ENCODE measurements at places on chromosomes 16 and 17.

GRCh38 chr17:948284-948852, 31.2 kb downstream of the NXN start:
- no peak for DNase-seq

DNA sequence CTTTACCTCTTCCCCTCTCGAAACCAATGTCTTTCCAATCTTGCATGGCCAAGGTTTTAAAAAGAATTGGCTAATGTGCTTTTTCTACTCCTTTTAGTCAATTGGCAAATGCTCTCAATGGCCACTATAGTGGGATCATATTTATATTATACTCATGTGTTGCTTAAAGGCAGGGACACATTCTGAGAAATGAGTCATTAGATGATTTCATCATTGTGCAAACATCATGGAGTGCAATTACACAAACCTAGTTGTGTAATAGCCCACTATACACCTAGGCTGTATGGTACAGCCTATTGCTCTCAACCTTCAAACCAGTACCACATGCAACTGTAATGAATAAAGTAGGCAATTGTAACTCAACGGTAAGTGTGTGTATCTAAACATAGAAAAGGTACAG, 180.9 kb downstream of the HS3ST3A1 start:
- DNase-seq: no peak

- DNase-seq: no peak
Observed at GRCh38 chr17:58358408-58359172, 6.6 kb upstream of the SUPT4H1 start.

- DNase-seq: no peak
Observed at GRCh38 chr17:63247706-63248105, 198.4 kb downstream of the CYB561 start.

DNA sequence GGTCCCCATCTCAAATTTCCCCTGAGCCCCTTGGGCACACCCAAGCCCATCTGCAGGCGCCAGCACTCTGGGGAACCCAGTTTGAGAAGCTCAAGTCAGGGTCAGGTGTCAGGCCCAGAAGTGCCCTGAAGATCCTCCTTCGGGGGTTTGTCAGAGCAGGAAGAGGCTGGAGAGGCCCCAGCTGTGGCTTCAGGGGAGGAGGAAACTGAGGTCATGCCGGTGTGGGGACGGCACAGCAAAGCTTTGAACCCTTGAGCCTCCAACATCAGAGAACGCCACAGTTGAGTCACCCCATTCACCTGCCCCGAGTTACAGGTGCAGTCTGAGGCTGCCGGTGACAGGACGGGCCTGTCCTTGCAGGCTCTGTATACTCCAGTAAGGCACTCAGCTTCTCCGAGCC, 140.2 kb upstream of the CIBAR2 start:
- DNase-seq: no peak

Measured in activated naive CD4-positive, alpha-beta T cell (primary cell).